ENCODE measurements at places on chromosomes 1 and 21.
A peak's percentile ranks its signal among the peaks of the same experiment; 100 is the strongest.

- no peak for DNase-seq
These were observed 136.2 kb downstream of the ZBTB18 start for GRCh38 chr1:244187310-244187709.

- DNase-seq: no peak
These were observed 283.9 kb downstream of the DPYD start for GRCh38 chr1:97636941-97637340.

DNA sequence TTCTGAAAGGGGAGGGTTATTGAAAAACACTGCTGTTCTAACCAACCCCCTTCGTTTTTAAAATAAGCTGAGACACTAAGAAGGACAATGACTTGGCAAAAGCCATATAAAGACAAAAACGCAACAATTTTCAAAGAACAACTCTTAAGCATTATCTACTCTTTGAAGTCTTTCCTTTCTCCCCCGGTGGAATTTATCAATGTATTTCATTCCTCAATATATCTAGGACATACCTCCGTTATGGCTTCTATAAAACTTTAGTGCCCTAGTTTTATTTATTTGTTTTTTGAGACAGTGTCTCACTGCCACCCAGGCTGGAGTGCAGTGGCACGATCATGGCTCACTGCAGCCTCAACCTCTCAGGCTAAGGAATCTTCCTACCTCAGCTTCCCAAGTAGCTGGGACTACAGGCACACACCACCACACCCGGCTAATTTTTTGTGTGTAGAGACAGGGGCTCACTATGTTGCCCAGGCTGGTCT is 3.2 kb downstream of the NRDC start:
- no peak for DNase-seq

- DNase-seq: no peak
These were observed 5.0 kb upstream of the ADGRB2 start for GRCh38 chr1:31768939-31769704.

DNA sequence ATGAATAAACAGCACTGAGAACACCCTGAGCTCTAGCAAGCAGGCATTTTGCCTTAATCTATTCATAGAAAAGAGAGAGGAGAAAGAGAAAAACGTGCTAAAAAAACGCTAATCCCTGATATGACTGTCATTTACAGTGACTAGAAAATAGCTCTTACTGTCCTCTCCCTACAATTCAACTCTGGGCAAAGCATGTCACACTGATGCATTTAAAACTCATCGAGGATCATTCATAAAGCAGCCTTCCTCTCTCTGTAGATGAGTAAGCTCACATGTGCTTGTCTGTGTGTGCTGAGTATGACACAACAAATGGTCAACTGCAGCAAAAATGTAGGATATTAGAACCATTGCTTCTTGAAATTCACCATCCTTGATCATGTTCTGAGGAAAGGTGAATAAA is 109.0 kb downstream of the SGIP1 start:
- DNase-seq: no peak

- no peak for DNase-seq
These were observed 12.7 kb upstream of the IKBKE start for GRCh38 chr1:206457408-206458120.

DNA sequence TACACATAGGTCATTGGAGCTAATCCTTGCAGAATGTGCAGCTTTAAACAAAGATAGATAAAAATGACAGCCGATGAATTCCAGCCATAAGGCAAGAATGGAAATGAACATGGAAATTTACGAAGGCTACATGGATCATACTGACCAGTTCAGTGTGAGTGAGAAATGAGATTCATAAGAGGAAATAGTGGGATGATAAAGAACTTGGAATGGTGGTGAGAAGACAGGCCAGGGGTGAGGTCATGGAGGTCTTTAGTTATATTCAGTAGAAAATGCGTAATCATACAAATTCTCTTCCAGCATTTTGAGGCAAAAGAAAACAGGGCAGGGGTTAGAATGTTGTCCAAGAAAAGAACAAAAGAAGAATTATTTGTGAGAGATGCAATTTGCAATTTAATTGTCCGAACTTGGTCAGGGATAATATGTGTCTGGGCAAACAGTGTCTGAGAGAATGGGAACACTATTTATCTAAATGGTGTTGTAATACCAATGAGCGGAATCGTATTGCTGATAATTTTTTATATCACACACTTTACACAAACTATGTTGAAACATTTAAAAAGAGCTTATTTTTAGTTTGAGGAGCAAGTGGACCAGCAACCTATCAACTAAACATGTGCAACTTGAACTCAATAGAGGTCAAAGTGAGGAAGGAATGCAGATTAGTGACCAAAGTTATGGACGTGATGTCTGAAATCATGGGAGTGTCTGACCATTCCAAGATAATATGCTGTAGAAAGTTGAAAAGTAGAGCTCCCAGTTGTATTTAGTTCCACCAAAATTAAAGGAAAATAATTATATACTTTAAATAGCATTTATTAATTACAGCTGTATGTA is 739.0 kb upstream of the NCAM2 start:
- DNase-seq: no peak

DNA sequence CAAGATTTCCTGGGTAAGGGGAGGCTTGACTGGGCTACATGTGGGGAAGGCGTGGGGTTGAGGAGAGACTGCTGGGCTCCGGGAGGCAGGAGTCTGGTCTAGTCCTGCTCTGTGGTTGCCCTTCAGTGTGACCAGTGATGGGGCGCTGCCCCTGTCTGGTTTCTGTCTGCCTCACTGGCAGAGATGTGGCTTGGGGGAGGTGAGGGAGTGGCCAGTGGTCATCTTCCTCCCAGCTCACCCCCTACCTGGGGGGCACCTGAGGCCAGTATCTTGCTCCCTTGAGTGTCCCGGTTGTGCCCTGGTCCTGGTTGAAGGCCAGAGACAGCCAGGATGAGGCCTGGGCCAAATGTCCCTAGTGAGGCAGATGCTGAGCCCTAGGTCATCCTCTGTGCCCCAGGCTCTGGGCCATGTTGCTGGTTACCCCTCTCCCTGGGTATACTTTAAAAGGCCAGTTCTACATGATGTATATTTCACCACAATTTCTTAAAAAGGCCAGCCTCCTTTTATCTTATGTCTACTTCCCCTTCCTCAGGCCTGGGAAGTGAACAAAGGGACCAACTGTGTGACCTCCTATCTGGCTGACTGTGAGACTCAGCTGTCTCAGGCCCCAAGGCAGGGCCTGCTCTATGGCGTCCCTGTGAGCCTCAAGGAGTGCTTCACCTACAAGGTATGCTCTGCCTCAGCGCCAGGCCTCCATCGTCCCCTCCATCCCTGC is 10.5 kb downstream of the FAAH start:
- no peak for DNase-seq

GRCh38 chr1:18644013-18644399 is 13.4 kb downstream of the PAX7 start:
- DNase-seq: no peak

- DNase-seq: no peak
These were observed 26.6 kb downstream of the ZBTB8OS start for GRCh38 chr1:32623775-32624174.

DNA sequence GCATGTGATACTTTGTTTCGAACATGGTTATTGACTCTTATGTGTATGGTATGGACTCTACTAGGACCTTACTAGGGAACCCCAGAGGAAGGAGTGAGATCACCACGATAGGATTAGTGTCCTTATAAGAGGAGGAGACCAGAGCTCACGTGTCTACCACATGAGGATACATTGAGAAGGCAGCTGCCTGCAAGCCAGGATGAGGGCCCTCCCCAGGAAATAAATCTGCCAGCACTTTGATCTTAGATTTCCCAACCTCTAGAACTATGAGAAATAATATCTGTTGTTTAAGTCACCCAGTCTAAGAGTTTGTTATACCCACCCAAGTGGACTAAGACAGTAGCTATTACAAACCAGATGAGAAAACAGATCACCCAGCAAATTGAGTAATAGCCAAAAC is 559.3 kb upstream of the USP24 start:
- no peak for DNase-seq

DNA sequence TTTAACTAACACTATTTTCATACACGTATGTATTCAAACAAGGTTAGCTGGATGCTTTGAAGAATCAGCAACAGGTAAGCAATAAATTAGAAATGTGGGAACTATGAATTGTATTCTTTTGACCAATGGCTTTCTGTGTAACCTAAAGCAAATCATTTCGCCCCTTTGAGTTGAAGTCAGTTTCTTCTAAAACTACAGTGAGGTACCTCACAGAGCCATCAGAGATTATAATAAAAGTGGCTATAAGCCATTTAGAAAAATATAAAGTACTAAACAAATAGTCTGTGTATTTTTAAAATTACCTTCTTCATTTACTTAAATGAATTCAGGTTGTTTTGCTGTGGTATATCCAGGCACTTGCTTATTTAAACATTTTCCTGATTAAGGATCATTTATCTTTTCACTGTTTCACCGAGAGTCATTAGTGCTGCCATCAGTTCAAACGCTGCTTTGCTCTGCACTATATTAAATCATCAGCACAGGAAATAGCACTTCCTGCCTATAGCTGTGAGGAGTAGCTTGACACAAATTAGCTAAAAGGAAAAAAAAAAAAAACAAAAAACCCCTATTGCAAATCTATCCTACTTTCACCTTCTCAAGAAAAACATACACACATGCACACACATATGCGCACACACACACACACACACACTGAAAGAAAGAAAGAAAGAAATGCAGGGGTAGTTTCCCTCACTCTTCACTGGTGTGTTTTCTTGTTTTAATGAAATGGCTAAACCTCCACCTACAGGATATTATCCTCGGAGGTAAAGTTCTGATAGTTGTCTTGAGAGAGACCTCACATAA is 39.8 kb upstream of the C1orf105 start:
- DNase-seq: no peak

GRCh38 chr1:184218458-184219075 is 167.0 kb downstream of the TSEN15 start:
- peak; percentile 28 for DNase-seq

- no peak for DNase-seq
These were observed 235.4 kb upstream of the SNX7 start for GRCh38 chr1:98426092-98426491.

- no peak for DNase-seq
These were observed 161.5 kb upstream of the ESRRG start for GRCh38 chr1:216884614-216885229.

GRCh38 chr1:222390181-222390580 is 157.7 kb downstream of the HHIPL2 start:
- DNase-seq: no peak

GRCh38 chr1:67250051-67250653 is 57.5 kb upstream of the IL12RB2 start:
- no peak for DNase-seq

DNA sequence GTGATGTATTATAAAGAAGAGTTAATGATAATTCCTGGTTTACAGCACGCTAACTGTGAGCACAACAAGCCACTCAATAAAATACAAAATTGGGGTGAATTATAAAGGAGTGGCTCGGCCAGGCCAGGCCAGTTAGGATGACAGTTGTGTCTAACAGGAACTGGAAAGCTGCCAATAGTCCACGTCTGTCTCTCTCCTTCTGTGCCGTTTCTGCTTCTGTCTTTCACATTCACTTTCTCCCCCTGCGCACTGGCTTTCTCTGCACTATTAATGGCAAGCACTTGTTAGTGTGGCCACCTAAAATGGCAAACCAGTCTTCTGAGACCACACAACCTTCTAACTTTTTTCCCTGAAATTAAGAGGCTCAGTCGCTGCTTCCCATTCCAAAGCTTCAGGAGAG is 394.3 kb downstream of the NTNG1 start:
- DNase-seq: no peak

DNA sequence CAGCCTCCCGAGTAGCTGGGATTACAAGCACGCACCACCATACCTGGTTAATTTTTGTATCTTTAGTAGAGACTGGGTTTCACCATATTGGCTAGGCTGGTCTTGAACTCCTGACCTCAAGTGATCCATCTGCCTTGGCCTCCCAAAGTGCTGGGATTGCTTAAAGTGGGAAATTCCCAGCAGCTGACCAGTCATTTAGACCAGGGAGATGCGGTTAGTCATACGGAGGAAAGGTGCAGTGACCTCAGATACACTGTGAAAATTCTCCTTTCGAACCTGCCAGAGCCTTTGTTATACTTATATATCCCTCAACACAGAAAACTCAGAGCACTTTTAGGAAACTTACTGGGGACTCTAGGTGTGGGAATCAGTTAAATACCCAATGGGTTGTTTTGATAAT is 39.6 kb downstream of the MAP10 start:
- DNase-seq: peak; percentile 90

GRCh38 chr1:156560585-156561163 is 11.7 kb downstream of the IQGAP3 start:
- DNase-seq: no peak

DNA sequence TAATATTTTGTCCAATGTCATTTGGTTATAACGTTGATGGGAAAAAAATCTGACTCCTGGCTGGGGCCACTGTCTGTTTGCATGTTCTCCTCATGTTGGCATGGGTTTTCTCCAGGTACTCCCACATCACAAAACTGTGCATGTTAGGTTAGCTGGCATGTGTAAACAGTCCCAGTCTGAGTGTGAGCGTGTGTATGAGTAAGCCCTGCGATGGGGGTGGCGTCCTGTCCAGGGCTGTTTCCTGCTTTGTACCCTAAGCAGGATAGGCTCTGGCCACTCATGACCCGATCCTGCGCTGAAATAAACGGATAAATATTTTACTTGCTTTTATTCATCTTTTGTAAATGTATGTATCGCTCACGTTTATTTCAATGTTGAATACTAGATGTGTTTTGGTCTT is 13.5 kb downstream of the EFCAB14 start:
- no peak for DNase-seq

- no peak for DNase-seq
These were observed 85.1 kb upstream of the TTC34 start for GRCh38 chr1:2886631-2887030.

- DNase-seq: no peak
These were observed 6.3 kb downstream of the MIA3 start for GRCh38 chr1:222624214-222624613.

DNA sequence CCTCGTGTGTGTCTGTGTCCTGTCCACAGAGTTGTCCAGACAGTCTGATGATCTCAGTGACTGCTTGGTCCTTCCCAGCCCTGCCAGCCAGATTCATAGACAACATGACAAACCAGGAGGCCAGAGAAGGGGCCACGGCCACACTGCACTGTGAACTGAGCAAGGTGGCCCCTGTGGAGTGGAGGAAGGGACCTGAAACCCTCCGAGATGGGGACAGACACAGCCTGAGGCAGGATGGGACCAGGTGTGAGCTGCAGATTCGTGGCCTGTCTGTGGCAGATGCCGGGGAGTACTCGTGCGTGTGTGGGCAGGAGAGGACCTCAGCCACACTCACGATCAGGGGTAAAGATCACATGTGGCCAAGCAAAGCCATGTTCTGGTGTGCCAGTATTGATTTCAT is 96.4 kb downstream of the OBSCN start:
- no peak for DNase-seq

GRCh38 chr1:202565890-202566602 is 144.2 kb downstream of the SYT2 start:
- no peak for DNase-seq

GRCh38 chr1:217012659-217013058 is 289.4 kb upstream of the ESRRG start:
- DNase-seq: no peak

- DNase-seq: no peak
These were observed 156.2 kb downstream of the TPR start for GRCh38 chr1:186218654-186219352.

GRCh38 chr21:42324896-42325295 is 9.7 kb upstream of the TFF3 start:
- no peak for DNase-seq

GRCh38 chr1:156705918-156706656 is 704 bp upstream of the CRABP2 start:
- no peak for DNase-seq

Data from kidney glomerular epithelial cell (primary cell).